Liver (tissue), 10 donors: ENCODE measurements at places on chromosomes 12 and 14.

GRCh38 chr14:104885031-104885972, 20.2 kb downstream of the CEP170B start:
- no peak for DNase-seq

DNA sequence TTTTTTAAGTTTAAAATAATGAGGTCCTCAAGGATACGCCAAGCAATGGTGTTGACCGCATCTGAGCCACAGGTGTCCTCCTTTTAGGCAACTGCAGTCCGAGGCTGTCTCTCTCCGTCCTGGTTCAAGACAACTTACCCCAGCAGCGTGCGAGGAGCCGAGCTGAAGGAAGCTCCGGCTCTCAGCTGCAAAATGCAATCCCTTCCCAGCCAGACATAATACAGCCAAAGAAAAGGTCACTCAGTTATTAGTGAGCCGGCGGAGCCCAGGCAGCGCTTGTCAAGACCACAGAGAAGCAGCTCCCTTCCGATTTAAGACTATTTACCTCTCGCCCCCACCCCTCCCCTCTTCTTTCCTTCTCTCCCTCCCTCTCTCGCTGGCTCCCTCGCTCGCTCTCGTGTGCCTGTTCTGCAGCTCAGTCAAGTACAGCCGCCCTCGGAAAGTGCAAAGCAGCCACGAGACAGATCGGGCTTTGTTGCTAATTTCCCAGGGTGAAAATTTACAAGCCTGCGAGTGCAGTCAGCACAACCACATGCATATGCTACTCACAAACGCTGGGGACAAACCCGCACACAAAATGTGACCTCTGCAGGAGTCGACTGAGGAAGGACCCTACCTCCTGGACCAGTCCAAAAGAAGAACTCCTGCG, 363 bp upstream of the LMO3 start:
- DNase-seq, result no peak

DNA sequence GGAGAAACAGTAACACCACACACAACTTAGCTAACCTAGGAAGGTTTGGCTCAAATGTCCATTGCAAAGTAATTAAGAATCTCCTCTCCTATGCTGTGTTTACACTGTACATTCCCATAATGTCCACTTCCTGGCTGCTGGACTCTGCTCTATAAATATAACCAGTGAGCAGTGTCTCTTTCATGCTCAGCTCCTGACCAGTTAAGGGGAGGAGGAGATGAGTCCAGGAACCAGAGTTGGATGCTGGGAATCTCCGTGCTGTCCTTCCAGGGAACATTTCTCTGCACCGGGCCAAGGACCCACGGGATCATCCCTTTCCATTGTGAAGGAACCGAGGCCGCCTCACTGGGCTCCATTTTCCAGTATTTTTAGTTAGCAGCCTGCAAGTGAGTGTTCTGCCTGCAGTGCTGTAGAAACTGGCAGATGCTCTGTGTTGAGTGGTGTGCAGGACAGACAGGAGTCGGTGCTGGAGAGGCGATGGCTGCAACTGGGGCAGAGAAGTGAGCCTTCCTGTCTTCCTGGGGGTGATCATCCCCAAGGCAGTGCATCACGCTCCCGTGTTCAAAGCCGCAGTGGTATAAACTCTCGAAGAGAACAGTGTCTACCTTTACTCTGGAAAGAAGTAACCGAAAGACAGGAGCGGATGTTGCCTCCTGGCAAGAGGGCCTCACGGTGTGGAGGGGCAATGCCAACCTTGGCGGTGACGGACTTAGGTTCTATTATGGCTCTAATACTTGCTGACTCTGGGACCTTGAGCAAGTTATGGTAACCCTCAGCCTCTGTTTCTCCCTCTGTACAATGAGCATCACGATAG, 195.5 kb downstream of the CACNA1C start:
- no peak for DNase-seq

- DNase-seq, result no peak
Measured at GRCh38 chr14:50501642-50502041, 30.7 kb downstream of the MAP4K5 start.

- no peak for DNase-seq
Measured at GRCh38 chr12:78316631-78317468, 486.2 kb downstream of the NAV3 start.
